ENCODE measurements at places on chromosomes 3 and 15.

DNA sequence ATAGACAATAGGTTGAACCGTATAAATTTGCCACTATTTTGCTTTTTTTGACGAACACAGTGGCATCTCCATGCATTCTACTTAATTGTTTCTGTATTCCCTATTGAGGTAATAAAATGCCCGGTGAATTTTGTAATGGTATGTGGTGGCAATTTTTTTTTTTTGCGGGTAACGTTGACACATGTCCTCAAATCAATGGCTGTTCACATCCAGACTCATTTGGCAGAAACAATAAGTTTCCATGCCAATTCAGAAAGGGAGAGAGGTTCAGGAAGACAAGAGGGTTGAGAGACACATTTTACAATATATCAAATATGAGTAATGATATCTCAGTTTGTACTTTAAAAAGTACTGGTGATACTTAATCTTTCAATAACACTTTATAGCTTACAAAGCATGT lies 463.9 kb downstream of the WDR72 start:
- DNase-seq: no peak

DNA sequence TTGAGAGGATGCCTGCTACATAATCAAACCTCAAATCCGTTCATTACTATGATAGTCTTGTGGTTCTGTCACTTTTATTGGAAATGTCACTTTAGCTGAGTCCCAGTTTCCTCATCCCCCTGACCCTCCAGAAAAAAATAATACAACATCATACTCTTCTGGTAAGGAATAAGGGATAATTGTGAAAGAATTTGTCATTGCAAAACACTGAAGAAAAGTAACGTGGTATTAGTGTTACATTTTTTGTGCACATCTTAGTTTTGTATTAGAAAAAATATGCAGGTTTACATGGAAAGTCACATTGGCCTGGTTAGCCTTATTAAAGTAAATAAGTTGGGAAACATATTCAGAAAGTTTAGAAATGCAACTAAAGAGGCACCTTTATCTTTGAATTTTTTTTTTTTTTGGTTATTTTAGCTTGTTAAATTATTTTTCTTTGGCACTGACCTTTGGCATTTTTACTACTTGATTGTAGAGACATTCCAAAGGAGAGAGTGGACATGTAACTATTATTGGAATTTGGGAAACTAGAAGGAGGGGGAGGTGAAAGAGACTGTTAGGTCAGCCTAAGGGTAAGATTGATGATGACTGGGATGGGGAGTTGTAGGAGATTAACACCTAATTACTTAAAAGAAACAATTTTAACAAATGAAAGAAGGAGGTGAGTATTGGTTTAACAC lies 462.2 kb upstream of the RARB start:
- no peak for DNase-seq

DNA sequence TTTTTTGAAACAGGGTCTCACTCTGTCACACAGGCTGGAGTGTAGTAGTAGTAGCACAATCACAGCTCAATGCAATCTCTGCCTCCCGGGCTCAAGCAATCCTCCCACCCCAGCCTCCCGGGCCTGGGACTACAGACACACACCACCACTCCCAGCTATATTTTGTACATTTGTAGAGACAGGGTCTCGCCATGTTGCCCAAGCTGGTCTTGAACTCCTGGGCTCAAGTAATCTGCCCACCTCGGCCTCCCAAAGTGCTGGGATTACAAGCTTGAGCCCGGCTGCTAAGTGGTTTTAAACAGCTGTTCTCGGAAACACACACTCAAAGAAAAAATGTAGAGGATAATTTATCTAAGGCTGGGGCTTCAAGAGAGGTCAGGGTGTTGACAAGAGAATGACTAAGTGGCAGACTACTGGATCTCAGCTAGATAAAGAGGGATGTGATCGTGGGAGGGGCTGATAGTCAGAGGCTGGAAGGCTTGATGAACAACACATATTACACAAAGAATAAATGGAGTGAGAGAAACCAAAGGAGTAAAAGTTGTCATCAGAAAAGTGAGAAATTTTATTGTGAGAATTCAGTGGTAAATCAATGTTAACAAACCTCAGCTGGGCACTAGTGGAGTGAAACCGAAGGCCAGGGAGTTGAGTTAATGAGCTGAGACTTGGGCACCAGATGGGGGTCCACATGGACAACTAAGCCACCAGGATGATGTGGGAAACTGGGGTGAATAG lies 6.7 kb downstream of the CCR5AS start:
- no peak for DNase-seq

- no peak for DNase-seq
Observed at GRCh38 chr3:152458376-152459117, 189.8 kb downstream of the MBNL1 start.

DNA sequence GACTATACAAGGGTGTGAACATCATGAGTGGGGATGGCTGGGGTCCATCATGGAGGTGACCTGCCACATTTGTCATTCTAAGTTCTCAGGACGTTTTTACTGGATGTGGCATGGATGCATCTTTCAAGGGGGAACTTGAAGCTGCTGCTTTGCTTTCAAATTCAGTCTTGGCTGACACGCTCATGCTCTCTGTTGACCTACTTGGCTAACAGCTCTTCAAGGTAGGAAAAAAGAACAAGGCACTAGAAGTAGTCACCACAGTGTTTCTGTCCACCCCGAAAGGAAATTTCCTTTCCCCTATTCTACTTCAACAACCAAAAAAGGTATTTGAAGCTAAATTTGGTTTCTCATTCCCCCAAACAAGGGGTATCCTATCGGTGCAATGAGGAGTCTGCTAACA lies 15.0 kb downstream of the STIMATE start:
- no peak for DNase-seq

GRCh38 chr3:114700637-114701234 lies 406.9 kb downstream of the TIGIT start:
- DNase-seq: no peak

DNA sequence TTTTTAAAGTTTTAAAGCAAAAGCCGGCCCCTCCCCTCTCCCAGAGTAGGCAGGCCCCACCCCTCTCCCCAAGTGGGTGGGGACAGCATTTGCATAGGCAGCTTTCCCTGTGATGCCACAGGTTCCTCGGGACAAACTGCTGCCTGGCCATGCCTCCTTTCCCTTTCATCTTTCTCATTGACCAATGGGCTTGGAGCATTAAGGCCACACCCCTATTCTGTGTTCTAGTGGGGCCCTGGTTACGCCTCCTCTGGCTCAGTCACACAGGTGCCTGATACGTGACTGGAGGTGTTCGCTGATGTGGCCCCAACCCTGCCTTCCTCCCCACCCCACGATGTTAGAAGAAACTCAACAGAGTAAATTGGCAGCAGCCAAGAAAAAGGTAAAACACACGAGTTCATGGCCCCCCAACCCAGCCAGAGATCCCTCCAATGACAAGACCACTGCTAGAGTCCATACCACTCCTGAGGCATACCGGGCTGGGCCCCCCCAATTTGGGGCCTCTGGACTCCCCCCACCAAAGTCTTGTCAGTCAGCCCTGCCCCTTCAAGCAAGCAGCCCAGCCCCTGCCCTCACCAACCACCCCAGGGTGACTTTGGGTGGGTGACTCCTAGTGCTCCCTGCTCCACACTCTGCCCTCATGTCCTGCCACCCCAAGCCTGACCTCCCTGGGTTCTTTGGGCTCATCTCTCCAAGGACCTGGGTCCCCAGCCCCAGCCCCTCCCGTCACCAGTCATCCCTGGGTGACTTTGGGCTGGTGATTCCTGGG lies 62.8 kb upstream of the CSPG4 start:
- DNase-seq: no peak

- no peak for DNase-seq
Observed at GRCh38 chr15:93566762-93567161, 477.8 kb upstream of the RGMA start.

- DNase-seq: no peak
Observed at GRCh38 chr3:189766416-189766815, 135.2 kb downstream of the TP63 start.

DNA sequence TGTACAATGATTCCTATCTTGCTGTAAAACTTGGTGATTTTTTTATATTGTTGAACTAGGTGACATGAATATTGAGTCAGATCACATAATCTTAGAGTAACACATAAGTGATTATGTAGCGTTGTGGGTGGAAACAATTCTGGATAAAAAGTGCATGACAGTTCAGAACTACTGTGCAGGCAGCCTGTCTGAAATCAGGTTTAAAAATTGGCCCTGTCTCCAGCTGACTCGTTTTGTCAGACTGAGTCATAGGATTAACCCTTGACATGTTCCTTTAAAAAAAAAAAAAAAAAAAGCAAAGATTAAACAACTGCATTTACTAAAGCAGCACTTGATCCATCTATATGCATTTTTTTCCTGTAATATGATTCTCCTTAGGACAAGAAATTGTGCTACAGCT lies 160.0 kb upstream of the CGNL1 start:
- DNase-seq: no peak

- no peak for DNase-seq
Observed at GRCh38 chr3:170063691-170064090, 25.9 kb downstream of the GPR160 start.

DNA sequence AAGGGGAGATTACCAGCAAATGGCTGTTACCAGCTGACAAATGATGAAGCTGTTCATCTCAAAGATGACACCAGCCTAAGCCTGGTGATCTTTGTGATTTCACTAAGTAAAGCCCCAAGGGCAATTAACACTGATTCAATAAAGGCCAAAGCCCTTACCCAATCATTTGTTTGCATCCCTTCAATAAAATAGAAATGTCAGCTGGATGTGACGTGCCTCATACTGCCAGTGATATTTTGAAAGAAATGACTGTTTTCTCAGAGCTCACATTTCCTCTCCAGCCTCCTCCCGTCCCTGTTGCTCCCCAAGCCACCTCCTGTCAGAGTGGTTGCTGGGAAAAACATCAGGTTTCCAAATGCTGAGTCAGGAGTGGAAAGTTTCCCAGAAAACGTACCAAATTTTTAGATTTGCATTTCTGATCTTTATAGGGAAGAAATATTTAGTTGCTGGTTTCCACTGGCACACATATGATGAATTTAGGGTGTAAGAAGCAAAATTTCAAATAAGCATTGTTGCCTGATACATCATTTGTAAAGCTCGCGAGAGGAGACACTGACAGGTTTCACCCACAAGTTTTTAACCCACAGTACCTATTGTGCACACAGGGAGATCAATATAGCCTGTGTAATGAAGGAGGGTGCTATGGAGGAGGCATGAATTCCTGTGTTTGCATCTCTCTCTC lies 21.0 kb downstream of the C2CD4A start:
- DNase-seq: no peak

- DNase-seq: no peak
Observed at GRCh38 chr15:100180921-100181320, 160.9 kb downstream of the ADAMTS17 start.

- DNase-seq: no peak
Observed at GRCh38 chr15:26724381-26725150, 48.3 kb downstream of the GABRB3 start.

DNA sequence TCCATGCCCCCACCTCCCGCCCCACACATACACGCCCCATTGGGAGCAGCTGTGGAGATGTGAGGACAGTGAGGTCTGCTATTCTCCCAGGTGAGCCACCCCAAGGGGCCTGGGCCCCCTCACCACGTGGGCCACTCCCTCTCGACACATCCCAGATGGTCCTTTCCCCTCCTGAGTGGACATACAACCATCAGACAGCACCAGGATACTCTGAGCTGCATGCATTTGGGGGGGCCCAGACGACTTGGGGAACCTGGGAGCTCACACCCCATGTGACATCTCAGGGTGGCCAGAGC lies 17.5 kb downstream of the FBLN2 start:
- DNase-seq: no peak

DNA sequence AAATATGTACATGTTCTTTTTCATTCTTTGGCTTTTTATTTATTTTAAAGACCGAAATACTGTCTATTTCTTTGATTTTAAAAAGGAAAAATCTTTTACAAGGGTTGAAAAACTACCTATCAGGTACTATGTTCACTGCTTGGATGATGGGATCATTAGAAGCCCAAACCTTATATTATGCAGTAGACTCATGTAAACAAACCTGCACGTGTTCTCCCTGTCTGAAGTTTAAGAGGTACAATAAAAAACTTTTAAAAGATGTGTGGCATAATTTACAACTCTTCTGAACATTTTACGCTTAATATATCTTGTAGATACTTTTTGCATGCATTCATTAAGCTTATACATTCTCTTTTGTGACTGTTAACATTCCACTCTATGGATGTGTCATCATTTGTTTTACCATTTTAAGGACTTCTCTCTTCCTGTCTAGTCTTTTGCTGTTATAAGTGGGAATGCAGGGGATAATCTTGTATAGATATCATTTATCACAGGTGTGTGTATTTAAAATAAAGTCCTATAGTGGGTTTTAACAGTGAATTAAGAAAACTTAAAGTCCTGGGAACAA lies 6.2 kb downstream of the MGA start:
- no peak for DNase-seq

- no peak for DNase-seq
Observed at GRCh38 chr3:1962396-1963088, 136.1 kb upstream of the CNTN4 start.

DNA sequence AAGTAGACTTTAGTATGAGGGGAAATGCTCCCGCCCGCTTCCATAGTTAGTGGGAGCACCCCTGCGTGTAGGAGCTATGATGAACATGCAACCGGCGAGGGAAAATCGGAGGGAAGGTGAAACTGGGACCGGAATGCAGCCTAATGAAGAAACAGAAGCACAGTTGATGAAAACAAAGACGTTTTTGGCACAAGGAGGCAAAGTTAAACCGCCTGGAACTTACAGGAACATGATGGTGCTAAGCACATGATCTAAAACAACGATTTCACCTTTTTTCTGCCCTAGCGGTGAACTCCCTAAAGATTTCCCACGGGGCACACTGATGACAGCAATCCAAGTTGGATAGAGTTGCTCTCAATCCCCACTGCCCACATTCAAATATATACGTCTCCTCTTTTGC lies 49.4 kb upstream of the SPATA12 start:
- no peak for DNase-seq

DNA sequence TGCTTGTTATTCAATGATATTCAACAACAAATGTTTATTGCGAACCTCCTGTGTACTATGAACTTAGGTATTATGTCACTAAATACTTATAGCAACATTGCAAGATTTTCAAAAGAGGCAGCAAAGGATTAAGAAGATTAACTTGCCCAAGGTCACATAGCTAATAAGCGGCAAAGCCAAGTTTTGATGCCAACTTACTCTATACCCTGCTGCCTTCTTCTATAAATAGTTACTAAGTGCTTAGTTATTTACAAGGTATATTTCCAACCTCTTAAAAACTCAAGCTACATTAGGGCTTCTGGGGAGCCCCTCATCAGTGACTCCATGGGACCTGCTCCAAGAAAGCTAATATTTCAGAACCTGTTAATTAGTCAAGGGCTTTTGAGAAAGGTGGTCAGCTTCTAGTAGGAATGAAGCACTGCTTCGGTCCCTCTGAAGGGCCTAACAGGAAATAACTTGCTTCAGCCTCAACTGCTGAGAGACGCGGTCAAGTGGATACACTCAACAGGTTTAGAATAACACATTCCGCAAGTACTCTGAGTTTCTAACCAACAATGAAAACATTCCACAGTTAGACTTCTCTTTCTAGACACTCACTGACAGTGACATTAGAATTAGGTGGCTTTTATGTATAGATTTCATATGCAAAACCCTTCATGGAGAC lies 125.5 kb downstream of the DGKG start:
- DNase-seq: no peak

DNA sequence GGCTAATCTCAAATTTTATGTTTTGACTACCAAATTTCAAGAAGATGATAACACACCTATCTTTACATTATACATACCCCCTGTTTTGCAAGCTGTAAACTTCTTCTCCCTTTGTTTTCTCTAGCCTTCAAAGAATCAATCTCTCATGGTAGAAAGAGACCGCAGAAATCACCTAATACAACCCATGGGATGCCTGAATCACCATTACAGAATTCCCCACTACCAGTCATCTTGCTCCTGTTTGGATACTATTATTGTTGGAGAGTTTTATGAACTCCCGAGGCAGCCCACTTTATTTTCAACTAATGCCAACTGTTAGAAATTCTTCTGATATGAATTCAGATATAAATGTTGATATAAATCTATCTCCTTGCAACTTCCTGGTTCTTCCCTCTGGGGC lies 110.9 kb downstream of the FRMD5 start:
- no peak for DNase-seq
